ENCODE measurements at places on chromosomes 5 and 9. TPM values are rescaled to one million over a fixed set of nuclear protein-coding genes. Genes with fewer than 3 reads are reported as not detected.
A peak's percentile ranks its signal among the peaks of the same experiment; 100 is the strongest.

DNA sequence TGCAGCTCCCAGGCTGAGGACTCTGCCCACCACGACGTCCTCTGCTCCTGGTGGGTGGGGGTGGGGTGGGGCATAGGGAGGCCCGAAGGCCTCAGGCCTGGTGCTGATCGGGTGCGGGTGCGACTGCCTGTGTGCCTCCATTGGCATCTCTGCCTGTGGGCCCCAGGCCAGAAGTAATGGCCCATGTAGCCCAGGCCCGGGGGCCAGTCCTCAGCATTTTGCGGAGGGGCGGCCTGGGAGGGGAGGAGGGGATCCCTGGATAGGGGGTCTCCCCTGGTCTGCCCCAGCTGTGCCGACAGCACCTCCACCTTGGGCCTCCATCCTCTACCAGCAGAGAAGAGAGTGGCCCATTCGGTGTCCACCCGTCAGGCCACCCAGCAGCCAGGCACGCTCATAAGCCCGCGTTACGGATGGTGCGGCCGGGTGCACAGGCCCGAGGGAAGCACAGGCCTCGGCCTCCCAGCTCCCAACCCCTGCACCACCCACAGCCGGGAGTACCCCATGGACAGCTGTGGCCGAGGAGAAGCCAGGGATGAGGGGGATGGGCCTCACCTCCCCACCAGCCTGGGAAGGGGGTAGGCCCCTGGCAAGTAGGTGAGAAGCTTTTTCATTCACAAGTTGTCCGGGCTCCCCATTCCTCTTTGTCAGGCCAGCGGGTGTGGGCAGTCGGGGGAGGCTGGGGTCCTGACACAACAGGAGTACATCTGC is 1.8 kb upstream of the NOTCH1 start:
- H3K4me1 ChIP-seq = peaks cover 18% of the 10 kb centered on the region
- H3K4me3 ChIP-seq = no peak overlapping the region
- H3K27me3 ChIP-seq = peaks cover 7% of the 10 kb centered on the region
- DNase-seq = no peak
- H3K36me3 ChIP-seq = no peaks in the 10 kb centered on the region

INSYN2B gene
- total RNA-seq = 0.12 TPM

DNA sequence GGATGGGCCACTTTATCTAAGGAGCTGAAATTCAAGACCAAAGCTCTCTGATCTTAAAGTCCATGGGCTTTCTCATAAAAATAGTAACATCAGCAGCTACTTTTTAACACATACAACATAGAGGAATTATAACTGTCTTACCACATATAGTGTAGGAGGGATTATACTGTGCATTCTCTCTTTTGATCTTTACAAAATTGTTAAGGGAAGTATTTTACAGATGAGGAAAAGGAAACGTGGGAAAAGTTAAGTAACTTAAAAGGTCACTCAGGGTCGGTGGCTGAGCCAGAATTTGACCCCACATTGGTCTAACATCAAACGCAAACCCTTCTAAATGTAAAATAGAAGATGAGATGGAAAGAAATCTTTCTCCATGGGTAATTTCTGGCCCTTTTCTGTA is 38.4 kb downstream of the ZNF608 start:
- H3K4me3 ChIP-seq = peak overlapping the region; percentile 42
- H3K36me3 ChIP-seq = peaks cover 3% of the 10 kb centered on the region
- H3K27me3 ChIP-seq = no peaks in the 10 kb centered on the region

DNA sequence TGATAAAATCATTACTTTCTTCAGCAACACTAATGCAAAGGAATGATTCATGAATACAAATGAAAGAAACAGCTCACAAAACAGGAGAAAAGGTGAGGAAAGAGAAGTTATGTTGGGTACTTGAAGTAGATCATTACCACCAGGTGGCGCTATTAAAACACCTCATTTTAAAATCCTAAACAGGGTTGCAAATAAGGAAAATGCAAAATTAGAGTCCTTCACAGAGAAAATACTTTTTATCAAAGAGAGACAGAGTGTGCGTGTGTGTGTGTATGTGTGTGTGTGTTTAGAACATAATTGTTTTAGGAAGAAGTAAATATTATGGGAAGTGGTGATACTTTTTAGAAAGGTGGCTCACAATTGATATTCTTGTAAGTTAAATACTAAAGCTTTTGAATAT is 49.5 kb upstream of the CD180 start:
- no peaks in the 10 kb centered on the region for H3K27me3 ChIP-seq
- DNase-seq = no peak
- H3K27ac ChIP-seq = no peak overlapping the region
- H3K4me3 ChIP-seq = no peak overlapping the region
- H3K4me1 ChIP-seq = peaks cover 11% of the 10 kb centered on the region

SHB gene
- 22.5 TPM for total RNA-seq

- no peaks in the 10 kb centered on the region for H3K36me3 ChIP-seq
- no peak overlapping the region for H3K4me3 ChIP-seq
- H3K4me1 ChIP-seq = peaks cover under 1% of the 10 kb centered on the region
- no peak overlapping the region for H3K27ac ChIP-seq
- H3K27me3 ChIP-seq = peaks cover 3% of the 10 kb centered on the region
- DNase-seq = no peak
Observed at GRCh38 chr5:57429513-57430120, 53.0 kb downstream of the ACTBL2 start.

DNA sequence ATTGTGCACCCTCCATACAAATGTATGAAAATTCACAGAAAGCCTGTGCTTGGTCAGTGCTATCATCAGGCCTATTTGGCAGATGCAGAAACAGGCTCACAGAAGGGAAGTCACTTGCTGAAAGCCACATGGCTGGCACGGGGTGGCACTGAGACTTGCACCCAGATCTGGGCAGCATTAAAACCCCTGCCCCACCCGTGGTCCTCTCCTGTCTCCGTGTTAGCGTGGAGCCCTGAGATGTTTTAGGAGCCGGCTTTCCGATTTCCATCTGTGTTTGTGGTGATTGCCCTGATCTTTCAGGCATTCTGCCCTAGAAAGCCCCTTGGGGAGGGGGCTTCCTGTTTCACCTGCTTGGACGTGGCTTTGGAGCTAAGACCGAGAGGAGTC is 102.2 kb upstream of the IER5L start:
- no peak overlapping the region for H3K27ac ChIP-seq
- H3K4me1 ChIP-seq = peaks cover 18% of the 10 kb centered on the region
- no peak for DNase-seq
- H3K36me3 ChIP-seq = no peaks in the 10 kb centered on the region
- H3K27me3 ChIP-seq = peaks cover 16% of the 10 kb centered on the region

DNA sequence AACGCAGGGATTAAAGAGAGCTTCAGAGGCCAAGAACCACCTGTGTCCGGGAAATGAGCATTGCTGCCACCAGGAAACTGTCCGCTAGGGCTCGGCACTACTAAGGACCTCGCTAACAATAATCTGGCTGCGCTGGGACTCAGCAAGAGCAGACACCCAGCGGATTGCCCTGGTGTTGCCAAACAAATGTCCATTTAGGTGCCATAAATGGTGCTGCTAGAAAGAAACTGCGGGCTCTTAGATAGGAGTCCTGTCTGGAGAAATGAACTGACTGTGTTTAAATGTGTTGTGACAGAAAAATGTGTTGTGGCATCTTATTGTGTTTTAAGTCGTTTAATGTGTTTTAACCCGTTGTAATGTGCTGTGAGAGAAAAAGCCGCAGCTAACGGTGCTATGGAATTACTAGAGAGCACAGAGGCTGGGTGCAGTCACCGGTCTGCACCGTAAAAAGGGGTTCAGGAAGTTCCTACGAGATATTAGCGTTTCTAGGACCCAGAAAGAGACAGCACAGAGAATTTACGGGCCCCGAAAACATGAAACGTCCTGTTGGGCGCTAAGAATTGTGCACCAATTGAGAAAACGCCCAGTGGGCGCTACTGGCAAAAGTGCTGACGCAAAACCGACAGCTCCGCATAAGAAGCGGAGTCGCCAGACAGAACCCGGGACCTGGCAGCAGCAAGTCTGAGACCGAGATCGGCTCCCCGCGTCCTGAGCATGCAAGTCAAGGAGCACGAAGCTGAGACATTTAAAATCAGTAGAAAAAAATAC is 90.6 kb downstream of the ANXA2R start:
- H3K27me3 ChIP-seq = peaks cover 8% of the 10 kb centered on the region
- no peak overlapping the region for H3K4me3 ChIP-seq
- no peaks in the 10 kb centered on the region for H3K36me3 ChIP-seq
- no peak overlapping the region for H3K27ac ChIP-seq

DNA sequence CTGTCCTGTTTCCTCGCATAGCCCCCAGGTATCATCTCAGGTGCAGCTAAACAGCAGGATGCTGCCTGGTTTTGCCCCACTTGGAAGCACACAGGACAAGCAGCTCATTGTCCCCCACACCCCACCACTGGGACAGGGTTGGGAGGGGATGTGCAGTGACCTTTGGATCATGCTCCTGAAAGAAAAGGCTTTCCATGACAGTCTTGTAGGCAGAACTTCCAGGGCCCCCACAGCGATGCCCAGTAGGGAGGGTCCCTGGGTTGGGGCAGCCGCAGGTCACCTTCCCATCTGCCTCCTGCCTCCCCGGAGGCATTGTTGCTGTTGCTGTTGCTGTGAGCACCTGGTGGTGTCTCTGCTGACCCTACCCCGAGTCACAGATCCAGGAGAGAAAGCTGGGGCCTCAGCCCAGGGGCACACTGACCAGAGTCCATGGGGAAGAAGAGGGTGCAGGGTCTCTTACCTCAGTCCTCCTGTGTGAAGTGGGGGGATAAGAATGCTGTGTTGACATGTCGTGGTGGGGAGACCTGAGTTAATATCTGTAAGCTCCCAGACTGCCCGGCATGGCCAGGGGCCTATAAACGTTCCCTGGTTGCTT is 8.5 kb downstream of the CEP72 start:
- no peak for DNase-seq
- no peak overlapping the region for H3K27ac ChIP-seq
- no peak overlapping the region for H3K4me3 ChIP-seq
- H3K4me1 ChIP-seq = no peaks in the 10 kb centered on the region
- no peaks in the 10 kb centered on the region for H3K27me3 ChIP-seq

- no peak overlapping the region for H3K27ac ChIP-seq
- no peaks in the 10 kb centered on the region for H3K27me3 ChIP-seq
- H3K36me3 ChIP-seq = no peaks in the 10 kb centered on the region
- H3K4me1 ChIP-seq = peaks cover 26% of the 10 kb centered on the region
- no peak overlapping the region for H3K4me3 ChIP-seq
- no peak for DNase-seq
Observed at GRCh38 chr5:124124711-124125229, 612.8 kb downstream of the CSNK1G3 start.
